ENCODE measurements at places on chromosomes 16 and 17. TPM values are rescaled to one million over a fixed set of nuclear protein-coding genes. Genes with fewer than 3 reads are reported as not detected.

GRCh38 chr17:43906951-43907424 lies 348 bp downstream of the MPP2 start:
- no peak overlapping the region for H3K27ac ChIP-seq
- H3K27me3 ChIP-seq: peaks cover 67% of the 10 kb centered on the region
- no peaks in the 10 kb centered on the region for H3K36me3 ChIP-seq
- H3K4me1 ChIP-seq: peaks cover 5% of the 10 kb centered on the region

- no peaks in the 10 kb centered on the region for H3K36me3 ChIP-seq
- peak overlapping the region; percentile 25 for H3K27ac ChIP-seq
- peaks cover 19% of the 10 kb centered on the region for H3K4me1 ChIP-seq
- no peak overlapping the region for H3K4me3 ChIP-seq
- no peaks in the 10 kb centered on the region for H3K27me3 ChIP-seq
Measured at GRCh38 chr17:2611627-2612026, 18.2 kb downstream of the PAFAH1B1 start.

The TBC1D26 gene
- total RNA-seq: 2.9 TPM

GRCh38 chr17:69060822-69061221 lies at the start of gene ABCA9:
Gene ABCA9 (minus strand): TSS chr17:69060927. CDS start chr17:69051126, 9,801 bp downstream.
- no peaks in the 10 kb centered on the region for H3K27me3 ChIP-seq
- H3K4me1 ChIP-seq: no peaks in the 10 kb centered on the region
- DNase-seq: no peak
- H3K27ac ChIP-seq: no peak within 1 kb of the TSS
- H3K36me3 ChIP-seq: peaks cover 7% of the 10 kb centered on the region

GRCh38 chr16:89490439-89491237 lies at the start of gene ANKRD11:
Gene ANKRD11 (minus strand): TSS chr16:89490561. CDS start chr16:89317019, 173,542 bp downstream.
- DNase-seq: peak; percentile 97
- H3K4me3 ChIP-seq: peak within 1 kb of the TSS; percentile 85
- H3K4me1 ChIP-seq: peaks cover 38% of the 10 kb centered on the region

DNA sequence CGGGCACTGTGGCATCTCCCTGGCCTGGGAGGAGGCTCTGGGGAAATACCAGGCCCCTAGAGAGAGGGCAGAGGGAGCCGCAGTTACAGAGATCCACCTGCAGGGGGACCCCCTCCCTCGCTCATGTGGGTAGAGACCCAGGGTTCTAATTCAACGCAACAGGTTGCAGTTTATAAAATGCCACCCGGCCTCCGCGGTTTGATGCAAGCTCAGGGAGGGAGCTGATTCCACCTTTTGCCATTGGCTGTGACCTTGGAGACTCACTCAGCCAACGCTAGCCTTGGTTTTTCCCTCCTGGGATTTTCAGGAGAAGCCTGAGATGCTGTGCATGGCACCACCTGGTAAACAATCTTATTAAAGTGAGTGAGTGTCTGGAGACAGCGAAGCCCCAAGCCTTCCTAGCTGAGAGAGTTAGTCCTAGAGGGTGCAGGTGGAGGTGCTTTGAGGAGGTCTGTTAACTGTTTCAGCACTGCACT lies 12.1 kb downstream of the TTLL6 start:
- peaks cover 16% of the 10 kb centered on the region for H3K4me1 ChIP-seq
- H3K4me3 ChIP-seq: no peak overlapping the region
- H3K27me3 ChIP-seq: peaks cover 13% of the 10 kb centered on the region
- no peaks in the 10 kb centered on the region for H3K36me3 ChIP-seq
- no peak overlapping the region for H3K27ac ChIP-seq
- peak; percentile 82 for DNase-seq

GRCh38 chr16:53537626-53538025 lies 34.6 kb upstream of the AKTIP start:
- H3K27ac ChIP-seq: no peak overlapping the region
- no peak overlapping the region for H3K4me3 ChIP-seq
- DNase-seq: no peak
- no peaks in the 10 kb centered on the region for H3K4me1 ChIP-seq
- no peaks in the 10 kb centered on the region for H3K27me3 ChIP-seq

DNA sequence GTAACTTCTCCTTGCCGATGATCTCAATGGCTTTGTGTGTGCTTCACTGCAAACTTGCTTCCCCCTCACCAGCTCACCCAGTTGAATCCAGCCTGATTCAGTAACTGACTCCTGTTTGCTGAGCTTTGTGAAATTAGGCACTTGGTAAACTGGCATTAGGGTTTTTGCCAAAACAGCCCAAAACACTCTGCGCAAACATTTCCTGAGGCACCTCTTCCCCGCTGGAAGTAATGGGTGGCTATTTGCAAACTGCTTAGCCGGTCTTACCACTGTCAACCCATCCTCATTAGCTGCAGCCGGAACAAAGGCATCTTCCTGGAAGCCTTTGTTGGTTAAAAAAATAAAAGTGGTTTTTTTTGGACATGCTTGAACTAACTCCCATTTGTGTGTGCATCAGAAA lies 353.2 kb downstream of the MAF start:
- DNase-seq: no peak
- no peaks in the 10 kb centered on the region for H3K36me3 ChIP-seq
- H3K4me3 ChIP-seq: no peak overlapping the region
- no peaks in the 10 kb centered on the region for H3K27me3 ChIP-seq
- no peaks in the 10 kb centered on the region for H3K4me1 ChIP-seq
- no peak overlapping the region for H3K27ac ChIP-seq

- DNase-seq: no peak
- no peaks in the 10 kb centered on the region for H3K27me3 ChIP-seq
Measured at GRCh38 chr17:31488264-31488981, 96.9 kb downstream of the RAB11FIP4 start.

DNA sequence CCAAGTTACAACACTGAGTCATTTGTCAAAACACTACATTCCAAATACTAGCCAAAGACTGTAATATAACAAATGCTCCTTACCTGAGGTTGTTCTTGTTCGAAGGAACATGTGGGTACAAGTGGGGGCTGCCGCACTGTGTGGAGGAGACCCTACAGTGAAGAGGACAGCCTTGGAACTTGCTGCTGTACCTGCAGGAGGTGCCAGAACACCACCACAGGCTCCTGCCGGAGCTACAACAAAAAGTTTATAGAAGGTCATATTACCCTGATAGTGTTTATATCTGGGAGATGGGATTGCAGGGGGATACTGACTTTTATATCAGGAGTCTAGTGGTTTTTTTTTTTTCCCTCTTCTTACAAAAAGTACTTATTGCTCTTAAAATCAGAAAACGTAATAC lies 37.8 kb upstream of the ALDH3A1 start:
- H3K4me1 ChIP-seq: no peaks in the 10 kb centered on the region
- no peak overlapping the region for H3K4me3 ChIP-seq
- no peak overlapping the region for H3K27ac ChIP-seq
- no peaks in the 10 kb centered on the region for H3K27me3 ChIP-seq
- H3K36me3 ChIP-seq: peaks cover 30% of the 10 kb centered on the region
- no peak for DNase-seq

DNA sequence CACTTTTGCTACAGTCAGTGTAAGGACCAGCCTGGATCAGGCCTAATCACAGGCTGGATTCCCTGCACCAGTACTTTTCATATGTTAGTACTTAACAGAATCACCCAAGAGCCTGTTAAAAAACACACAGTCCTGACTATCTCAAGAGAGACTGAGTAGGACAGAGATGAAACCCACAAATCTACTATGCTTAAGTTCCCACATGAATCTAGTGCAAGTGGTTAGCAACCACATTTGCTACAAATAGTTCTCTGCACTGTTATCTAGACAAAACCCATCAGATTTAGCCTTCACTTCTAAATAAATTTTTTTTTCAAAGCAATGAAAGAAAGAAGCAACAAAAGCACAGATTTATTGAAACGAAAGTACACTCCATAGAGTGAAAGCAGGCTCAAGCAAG lies 38.9 kb downstream of the SSH2 start:
- no peak overlapping the region for H3K27ac ChIP-seq
- H3K4me3 ChIP-seq: no peak overlapping the region
- no peaks in the 10 kb centered on the region for H3K4me1 ChIP-seq

DNA sequence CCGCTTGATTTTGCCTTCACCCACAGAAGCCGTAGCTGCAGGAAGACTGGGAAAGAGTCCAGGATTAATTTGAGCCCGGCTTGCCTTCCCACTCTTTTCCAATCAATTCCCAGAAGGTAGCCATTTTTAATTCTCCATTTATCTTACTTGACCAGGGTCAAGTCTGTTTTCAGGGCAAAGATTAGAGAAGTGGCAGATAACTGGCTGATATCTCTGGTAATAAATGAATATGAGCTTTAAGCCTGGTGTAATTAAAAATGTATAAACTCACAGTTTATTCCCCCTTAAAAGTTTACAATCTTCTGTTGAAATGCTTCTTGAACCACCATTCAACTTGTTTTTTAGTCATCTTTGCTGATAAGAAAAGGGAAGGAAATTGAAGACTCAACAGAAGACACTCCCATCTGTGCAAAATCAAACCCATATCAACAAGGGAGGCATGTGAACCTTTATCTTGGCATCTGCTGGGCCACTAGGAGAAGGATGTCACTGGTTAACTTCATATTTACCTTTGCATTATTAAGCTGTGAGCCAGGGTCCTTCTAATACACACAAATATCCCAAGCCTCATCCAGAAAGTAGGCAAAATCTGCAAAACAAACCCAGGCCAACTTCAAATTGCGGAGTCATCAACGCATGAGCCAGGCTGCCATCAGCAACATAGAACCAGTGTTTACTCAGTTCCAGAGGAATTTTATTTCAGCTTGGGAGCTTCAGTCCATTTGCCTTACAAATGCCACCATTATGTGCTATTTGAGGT lies 314.6 kb upstream of the MAF start:
- no peak overlapping the region for H3K4me3 ChIP-seq
- H3K27me3 ChIP-seq: peaks cover 4% of the 10 kb centered on the region
- H3K27ac ChIP-seq: no peak overlapping the region
- no peaks in the 10 kb centered on the region for H3K36me3 ChIP-seq
- DNase-seq: no peak
- H3K4me1 ChIP-seq: peaks cover 15% of the 10 kb centered on the region

The ARSG gene
- total RNA-seq: 4.9 TPM

DNA sequence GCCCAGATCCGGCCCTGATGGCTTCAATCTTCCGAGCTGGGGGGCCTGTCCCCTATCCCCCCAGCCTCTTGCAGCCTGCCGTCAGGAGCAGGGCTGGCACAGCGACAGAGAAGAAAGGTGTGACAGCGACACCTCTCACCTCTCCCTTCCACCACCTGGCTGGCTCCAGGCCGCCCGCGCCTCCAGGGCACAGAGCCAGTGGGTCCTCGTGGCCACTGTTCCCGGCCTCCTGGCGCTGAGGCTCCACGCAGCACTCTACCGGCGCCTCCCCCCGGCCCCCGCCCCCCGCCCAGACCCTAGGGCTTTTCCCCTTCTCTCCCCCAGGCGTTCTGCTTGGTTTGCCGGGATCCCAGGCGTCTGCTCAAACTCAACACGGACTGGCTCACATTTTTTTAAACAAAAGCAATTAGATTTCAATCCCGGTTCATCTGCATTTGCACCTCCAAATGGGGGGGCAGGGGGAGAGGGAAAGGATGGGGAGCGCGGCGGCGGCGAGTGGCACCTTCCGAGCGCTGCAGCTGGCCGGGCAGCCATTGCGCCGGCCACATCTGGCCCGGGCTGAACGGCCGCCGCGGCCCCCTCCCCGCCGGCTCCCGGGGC lies 12.8 kb upstream of the CBX8 start:
- peak overlapping the region; percentile 69 for H3K4me3 ChIP-seq
- DNase-seq: no peak
- H3K36me3 ChIP-seq: no peaks in the 10 kb centered on the region
- H3K4me1 ChIP-seq: peaks cover 17% of the 10 kb centered on the region
- peaks cover 58% of the 10 kb centered on the region for H3K27me3 ChIP-seq
